AG10803 (cell line): ENCODE measurements at places on chromosomes 3 and 15.

DNA sequence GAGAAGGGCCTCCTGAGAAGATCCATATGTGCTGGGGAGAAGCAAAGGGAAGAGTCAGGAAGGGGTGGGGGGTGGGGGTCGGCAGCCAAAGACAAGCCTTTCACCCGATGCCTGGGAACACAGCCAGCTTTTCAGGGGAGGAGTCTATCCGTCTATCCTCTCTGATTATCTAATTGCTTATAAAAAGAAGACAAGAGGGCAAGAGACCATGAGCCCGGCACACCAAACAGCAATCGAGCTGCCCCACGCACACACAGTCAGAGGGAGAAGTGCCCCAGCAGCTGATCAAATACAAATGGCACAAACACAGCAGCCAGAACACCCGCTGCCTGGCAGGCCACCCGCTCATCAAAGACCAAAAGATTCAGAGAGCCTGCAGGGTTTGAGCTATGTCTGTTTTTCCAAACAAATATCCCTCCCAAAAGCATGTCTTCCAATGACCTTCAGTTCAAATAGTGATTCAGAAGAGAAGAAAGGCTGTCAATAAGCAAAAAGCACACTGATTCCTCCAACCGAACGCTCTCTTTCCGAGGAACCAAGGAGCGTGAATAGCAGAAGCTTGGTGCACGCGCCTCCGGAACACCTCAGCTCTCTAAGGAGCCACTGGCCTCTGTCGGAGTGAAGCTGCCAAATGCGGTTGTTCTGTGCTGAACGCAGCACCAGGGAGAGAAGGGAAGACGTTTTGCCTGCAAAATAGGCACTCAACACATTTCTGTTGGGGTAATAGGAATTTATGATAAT lies 419.2 kb downstream of the OCA2 start:
- no peak for DNase-seq

DNA sequence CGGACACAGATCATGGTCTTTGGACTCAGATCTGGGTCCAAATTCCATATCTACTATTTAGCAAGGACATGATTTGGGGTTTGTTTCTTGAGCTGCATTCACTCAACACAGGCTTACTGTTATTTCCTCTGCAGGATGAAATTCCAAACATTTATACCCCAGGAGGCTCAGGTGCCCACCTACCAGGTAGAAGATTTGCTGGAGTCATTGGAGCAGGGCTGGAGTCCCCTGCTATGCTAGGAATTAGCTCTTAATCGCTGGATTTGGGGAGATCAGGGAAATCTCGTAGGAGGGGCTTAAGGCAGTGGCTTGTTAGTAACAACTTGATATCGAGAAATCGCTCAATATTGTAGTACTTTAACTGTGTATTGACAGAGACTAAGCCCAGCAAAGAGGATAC lies 193.0 kb downstream of the IL20RB start:
- DNase-seq, result no peak

GRCh38 chr3:17645074-17645698 lies 97.2 kb downstream of the TBC1D5 start:
- peak; percentile 76 for DNase-seq

DNA sequence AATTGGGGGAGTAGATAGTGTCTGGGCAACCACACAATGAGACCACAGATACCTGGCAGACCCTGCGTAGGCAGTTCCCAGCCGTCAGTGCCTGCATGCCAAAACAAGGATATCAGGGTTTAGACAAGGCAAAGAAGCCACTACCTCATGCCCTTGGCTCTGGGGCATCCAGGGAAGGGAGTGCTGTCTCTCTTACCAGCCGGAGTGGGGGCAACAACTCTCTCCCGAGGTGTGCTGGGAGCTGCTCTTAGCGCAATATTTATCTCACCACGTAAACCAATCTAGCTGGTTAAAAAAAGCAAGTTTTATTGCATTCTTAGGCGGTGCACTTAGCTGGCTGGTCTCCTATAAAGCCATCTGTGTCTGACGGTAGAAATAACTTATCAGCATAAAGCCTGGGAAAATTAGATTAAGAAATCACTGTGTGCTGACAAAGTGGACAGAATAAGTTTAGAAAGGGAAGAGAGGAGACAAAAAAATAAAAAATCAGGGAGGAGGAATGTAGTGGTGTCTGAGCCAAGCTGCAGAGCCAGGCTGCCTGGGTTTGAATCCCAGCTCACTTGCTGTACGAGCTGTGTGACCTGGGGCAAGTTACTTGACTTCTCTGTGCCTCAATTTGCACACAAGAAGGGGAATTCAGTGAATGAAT lies 273.2 kb downstream of the PDZRN3 start:
- DNase-seq, result peak; percentile 32

- peak; percentile 32 for DNase-seq
These were observed 8.1 kb upstream of the CSPG5 start for GRCh38 chr3:47586746-47587145.

DNA sequence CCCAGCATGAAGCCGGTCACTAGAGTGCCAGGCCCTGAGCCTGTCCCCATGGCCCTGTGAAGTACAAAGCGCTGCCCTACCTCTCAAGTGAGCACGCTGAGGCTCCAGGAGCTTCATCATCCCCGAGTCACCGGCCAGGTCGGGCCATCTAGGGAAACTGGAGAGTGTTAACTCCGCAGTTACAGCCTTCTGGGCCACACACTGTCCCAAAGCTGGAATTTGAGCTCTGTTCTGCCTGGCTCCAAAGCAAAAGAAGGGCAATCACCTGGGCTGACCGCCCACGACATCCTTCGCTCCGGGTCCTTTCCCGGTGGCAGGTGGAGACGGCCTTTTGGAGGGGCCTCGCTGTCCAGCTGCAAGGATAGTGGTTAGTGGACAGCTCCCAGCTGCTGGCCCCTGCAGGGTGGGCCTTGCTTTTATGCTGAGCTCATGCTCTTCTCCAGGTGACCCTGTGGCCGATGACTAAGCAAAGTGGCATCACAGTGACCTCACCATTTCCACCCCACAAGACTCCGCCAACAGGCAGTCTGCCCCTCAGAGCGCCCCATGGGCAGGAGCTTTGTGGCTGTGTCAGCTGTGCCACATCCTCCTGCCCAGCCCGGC lies 3.5 kb upstream of the MUC4 start:
- no peak for DNase-seq

GRCh38 chr3:16824081-16824696 lies 60.6 kb upstream of the PLCL2 start:
- DNase-seq, result no peak

DNA sequence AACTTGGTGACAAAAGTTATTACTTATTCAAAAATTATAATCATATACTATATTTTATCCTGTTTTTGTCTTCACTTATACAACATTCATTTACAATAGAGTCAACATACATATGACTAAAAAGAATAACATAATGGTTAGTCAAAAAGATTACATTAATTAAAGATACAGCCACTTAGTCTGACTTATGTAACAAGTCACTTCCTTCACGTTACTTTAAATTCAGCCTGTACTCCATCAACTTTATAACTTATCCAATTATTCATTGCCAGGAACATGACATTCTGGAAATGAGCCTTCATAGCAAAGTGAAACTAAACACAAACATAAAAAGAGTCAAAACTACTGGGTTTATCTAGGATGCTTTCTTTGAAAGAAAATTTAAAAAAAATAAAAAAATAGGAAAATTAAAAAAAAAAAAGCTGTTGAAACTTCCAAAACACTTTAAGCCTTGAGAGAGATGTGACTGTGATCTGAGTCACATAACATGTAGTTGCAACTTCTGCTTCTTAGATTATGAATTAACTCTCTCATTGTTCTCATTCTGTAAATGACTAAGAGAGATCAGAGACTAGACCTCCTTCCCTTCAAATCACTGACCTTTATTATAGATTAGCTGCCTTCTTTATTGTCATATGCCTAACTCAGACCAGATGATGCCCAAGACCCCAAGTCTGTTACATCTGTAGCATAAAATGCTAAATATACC lies 107.8 kb downstream of the MYRIP start:
- peak; percentile 26 for DNase-seq

- no peak for DNase-seq
These were observed 41.6 kb downstream of the PARP15 start for GRCh38 chr3:122619040-122619439.
